Stimulated activated CD4-positive, alpha-beta T cell treated with anti-CD3 and anti-CD28 coated beads, Interleukin-4, amount 100 ng/mL, for 48 hours (primary cell): ENCODE measurements at places on chromosomes 11 and 22.

GRCh38 chr22:48370508-48371325 lies 1457.0 kb downstream of the BRD1 start:
- no peak for DNase-seq

GRCh38 chr11:86938900-86939880 lies 16.0 kb downstream of the FZD4 start:
- no peak for DNase-seq

DNA sequence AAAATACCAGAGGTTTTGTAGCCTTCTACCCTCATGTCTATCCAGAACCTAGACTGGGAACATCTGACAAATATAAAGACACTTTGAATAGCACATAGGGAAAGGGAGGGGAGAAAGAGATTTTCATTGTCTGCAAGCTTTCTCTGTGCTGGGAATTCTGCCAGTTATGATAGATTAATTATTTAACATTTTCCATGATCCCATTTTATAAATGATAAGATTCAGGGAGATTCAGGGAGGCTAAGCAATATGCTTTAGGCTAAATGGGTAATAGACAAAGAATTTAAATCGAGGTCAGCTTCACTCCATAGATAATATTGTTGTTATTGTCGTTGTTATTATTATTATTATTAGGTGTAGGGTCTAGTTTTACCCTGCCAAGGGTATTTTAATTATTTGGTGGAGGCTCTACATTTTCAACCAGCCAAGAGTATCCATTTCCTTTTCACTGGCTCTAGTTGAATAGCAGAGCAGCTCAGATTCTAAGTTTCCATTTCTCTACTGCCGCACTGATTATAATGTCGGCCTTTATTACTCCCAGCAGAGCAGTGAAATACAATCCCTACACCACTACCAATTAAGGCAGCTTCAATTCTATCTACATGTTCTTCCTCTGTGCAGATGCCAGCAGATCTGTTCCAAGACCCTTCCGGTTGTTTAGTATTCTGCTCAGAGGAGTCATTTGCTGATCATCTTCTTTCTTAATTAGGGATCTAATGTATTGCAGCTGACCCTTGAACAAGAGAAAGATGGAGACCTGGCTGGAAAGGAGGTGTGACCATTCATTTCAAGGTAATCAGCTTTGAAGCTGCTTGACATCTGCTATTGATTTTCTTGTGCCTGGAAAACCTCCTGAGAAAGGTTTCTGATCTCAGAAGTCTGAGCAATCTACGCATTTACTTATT lies 23.8 kb upstream of the SYN3 start:
- no peak for DNase-seq

GRCh38 chr11:133715602-133716001 lies 129.7 kb downstream of the SPATA19 start:
- no peak for DNase-seq

DNA sequence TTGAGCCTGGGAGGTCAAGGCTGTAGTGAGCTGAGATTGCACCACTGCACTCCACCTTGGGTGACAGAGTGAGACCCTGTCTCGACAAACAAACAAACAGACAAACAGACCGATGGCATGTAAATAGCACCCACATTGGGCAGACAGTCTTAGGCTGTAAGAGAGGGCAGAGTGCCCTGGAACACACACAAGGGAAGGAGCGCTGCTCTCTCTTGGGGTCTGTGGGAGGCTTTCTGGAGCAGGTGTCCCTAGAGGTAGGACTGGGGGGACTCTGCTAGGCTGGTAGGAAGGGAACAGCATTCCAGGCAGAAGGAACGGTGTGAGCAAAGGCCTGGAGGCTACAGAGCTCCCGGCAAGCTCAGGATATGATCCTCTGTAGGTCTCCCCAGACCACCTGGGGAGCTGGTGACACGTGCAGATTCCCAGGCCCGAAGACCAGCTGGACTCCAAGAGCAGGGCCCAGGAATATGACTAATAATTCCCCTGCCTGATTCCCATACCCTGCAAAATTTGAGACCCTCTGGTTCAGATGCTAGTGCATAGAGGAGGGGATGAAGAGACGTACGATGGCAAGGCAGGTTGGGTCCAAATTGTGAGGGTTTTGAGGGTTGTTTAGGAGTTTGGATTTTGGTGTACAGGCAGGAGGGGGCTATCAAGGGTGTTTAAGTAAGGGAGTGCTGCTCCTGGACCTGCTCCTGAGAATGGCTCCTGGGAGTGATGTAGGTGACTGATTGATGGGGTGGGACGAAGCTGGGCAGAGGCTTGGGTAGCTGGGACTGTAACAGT lies 11.6 kb downstream of the SMIM38 start:
- no peak for DNase-seq

GRCh38 chr11:61587951-61588727 lies 7.3 kb upstream of the SYT7 start:
- DNase-seq = peak; percentile 50

DNA sequence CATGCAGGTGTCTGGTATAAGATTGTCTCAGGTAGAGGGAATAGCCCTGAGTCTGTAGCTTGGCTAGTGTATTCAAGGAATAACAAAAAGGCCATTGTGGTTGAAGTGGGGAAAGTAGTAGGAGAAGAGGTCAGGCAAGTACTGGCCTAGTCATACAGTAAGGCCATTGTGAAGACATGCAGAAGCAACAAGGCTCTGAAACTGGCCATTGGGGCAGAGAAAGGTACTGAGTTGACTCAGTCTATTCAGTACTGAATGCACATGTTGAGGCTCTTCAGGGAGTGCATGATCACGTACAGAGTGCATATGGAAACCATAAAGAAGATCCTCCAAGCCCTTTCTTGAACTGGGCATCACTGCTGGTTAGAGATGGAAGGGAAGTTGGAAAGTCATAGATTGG lies 477.6 kb downstream of the SOX6 start:
- no peak for DNase-seq

DNA sequence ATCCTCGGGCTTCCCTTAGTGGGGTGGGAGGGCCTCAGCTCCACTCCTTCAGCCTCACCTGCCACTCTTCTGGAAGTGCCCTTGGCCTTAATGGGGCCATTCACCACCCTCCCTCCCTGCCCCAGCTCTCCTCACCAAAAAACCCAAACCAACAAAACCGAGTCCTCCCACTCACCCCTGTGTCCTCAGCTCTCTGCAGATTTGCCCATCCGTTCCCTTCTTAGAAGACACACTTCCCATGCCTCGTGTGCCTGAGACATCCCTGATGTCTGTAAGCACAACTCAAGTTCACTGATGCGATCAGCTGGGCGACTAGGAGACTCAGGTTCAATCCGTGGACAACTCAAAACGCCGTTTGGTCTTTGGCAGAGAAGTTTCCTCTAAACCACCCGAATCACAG lies 839.2 kb downstream of the TBC1D22A start:
- no peak for DNase-seq

DNA sequence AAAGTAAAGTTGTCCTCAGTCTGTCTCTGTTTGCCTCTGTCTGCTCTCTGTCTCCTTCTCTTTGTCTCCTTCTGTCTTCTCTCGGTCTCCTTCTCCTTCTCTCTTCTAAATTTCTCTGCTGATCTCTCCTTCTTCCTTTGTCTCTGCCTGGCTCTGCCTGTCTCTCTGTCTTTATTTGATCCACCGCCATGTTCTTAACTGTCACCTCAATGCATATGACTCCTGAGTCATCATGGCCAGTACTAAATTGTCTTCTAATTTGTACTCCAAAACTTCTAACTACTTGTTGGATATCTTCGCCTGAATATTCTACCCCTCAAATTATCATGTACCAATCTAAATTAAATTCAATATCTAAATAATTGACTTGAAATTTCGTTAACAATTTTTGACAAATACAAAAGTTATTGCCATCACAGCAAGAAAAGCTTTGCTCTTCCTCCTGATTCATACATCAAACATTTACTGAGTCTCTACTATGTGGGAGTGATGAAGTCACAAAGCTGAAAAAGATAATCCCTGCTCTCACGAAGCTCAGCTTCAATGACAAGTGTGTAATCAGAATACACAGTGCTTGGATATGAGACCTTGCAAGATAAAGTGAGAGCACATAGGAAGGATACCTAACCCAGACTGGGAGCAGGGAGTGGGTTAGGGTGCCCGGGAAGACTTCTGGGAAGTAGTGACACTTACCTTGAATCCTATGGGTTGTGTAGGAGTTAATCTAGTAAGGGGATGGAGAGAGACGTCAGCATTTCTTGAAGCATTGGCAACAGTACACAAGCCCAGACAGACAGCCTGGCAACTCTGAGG lies 193.0 kb downstream of the MAML2 start:
- DNase-seq = no peak
